ENCODE measurements at places on chromosomes 7 and 10.
A peak's percentile ranks its signal among the peaks of the same experiment; 100 is the strongest.

DNA sequence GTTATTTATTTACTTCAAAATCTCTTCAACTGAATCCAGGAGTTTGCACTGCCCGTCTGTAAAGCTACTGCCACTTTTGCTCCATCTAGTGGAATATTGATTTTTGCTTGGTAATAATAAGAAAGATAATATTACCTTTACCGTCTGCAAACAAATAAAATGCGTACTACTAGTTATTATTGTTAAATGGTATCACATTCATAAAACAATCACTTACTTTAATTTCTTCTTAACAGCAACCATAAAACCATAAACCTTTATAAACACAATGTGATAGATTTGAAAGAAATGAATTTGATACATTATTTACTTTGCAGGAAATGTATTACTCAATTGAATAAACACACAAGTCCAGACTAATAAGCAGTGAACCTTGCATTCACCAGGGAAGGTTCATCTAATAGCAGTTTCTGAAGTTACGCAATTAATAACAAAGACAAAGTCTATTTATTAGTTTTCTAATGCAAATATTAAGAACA is 6.4 kb downstream of the AGMO start:
- DNase-seq: peak; percentile 10

DNA sequence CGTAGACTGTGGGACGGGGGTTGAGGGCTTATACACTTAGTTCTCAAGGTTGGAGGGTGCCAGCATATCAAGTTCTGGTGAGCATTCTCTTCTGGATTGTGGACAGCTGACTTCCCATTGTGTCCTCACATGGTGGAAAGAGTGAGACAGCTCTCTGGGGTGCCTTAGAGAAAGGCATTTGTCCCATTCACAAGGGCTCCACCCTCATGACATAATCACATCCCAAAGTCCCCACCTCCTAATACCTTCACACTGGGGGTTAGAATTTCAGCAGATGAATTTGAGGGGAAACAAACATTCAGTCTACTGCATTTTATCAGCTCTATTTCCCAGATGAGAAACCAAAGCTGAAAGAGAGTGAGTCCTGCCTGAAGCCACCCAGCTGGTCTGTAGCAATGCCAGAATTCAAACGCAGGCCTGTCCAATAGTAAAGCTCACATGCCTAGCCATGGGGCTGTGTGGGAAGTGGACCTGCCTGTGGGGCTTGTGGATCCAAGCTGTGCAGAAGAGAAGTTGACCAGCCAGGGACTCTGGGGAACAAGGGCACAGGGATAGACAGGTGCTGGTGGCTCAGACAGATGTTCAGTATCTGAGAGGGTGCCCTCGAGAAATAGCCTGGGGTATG is 34.9 kb upstream of the LOXL4 start:
- no peak for DNase-seq

DNA sequence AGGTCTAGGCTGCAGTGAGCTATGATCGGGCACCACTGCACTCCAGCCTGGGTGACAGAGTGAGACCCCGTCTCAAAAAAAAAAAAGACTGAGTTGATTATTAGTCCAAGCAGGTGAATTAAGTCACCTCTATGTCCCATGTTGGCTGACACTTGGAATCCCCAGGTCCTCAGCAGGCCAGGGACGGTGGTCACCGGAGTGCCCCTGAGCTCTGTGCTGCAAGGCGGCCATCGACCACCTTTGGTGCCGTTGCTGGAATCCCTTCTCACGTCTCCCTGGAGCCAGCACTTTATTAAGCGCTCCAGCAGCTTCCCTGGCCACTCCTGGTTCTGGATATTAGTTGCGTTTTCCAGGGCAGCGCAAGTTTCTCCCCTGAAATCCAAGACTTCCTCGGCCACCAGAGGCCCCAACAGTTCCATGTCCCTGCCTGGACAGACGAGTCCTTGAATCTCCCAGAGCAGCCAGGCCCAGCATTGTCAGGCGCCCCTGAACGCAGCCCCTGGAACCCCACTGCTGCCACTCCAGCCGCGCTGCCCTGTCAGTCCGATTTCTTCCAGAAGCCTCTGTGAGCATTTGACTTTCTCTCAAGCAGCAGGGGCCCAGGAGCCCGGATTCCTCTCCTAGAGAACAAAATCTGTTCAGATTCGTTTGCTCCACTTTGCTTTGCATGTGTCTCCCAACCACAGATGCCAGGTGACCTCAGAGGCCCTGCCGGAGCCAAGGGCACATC is 38.4 kb upstream of the FOXL3 start:
- DNase-seq: no peak

DNA sequence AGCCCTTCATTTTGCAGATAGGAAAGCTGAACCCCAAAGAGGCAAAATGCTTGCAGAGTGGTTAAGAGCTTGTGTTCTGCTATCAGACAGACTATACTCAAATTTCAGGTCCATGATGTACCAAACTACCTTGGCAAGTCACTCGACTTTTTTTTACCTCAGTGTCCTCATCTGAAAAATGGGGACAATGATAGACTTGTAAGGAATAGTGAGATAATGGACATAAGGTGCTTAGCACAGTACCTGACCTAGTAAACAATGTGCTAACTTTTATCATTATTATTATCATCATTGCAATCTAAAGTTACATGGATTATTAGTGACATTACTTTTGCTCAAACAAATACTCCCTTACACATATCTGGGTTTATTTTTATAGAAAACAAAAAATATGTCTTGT is 79.4 kb upstream of the ARID5B start:
- DNase-seq: no peak

- DNase-seq: no peak
Observed at GRCh38 chr10:111716032-111716431, 467.5 kb downstream of the GPAM start.

DNA sequence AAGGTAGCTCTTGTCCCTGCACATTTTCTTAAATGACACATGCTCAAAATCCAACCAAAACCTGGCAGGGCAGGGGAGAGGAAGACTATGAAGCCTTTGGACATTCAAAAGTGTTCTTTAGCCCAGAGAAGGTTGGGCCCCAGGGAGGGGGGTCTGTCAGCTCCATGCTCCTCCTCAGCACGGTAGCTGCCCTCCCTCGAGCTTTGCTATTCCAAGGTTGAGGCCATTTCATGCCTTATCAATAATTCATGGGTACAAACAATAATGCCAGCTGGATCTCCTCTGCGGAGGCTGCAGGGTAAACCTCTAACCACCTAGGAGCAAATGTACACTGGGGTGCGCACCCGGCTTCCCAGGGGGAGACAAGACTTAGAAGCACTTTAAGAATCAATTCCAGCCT is 61.5 kb downstream of the SLIT1 start:
- DNase-seq: no peak

DNA sequence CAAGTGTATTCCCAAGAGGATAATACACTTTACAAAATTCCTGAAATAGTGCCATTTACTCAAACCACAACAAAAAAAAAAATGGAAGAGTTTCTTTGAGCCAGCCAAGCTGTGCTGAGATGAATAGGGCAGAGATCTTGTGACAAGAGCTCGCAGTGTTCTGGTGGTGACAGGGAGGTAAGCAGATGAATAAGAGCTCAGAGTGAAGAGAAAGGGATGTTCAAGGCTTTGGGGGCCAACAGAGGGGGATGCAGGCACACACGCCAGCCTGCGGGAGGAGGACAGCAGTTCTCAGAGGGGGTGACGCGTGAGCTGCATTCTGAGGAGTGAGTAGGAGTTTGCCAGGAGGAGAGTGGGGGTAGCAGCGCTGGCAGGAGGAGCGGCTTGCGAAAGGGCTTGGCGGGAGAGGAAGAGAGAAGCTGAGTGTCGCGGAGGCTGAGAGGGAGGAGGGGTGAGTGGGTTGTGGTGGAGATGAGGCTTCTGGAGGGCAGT is 194.4 kb upstream of the IMMP2L start:
- no peak for DNase-seq

DNA sequence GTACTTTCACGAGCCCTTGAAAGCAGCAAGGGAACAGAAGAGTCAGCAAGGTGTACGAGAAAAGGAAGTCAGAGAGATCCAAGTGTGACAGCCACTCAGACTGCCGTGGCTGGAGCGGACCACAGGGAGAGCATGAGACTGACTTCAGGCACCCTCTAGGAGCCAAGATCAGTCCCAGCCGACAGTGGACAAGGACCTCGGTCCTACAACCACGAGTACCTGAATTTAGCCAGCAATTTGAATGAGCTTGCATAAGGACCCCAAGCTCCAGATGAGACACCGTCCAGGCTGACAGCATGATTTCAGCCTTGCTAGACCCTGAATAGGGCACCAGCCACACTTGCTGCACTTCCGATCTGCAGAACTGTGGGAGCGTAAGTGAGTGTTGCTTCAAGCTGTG is 13.7 kb upstream of the EBF3 start:
- DNase-seq: no peak

GRCh38 chr7:157189405-157189804 is 50.7 kb downstream of the UBE3C start:
- no peak for DNase-seq
